Skin of body (tissue), 3 donors: ENCODE measurements at places on chromosomes 7 and 10. TPM values are rescaled to one million over a fixed set of nuclear protein-coding genes. Genes with fewer than 3 reads are reported as not detected.

DNA sequence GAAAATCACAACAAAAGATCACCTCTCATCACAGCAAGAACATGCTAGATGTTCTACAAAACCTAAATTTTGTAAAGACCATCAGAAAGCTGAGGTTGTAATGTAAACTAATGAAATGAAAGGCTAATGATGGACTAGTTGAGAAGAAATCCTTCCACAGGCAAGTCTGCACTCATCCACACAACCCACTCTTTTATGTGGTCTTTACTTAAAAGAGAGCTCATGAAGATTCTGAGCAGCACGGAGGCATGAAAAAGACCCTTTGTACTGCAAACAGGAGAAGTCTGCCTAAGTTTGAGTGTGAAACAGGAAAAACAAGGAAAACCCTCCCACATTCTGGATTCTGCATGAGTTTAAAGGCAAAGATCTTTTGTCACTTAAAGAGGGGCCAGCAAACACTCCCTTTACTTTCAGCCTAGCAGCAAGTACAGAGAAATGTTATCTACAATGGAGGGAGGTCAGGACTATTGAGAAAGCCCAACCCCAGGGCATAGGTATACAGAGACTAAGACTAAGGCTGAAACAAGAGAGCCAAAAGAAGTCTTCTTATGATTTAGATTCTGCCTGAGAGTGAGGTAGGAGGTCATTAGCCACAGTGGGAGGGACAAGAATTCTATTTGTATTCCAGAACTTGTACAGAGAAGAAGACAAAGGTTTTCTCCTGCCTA is 521.2 kb upstream of the TEX47 start:
- DNase-seq: no peak

DNA sequence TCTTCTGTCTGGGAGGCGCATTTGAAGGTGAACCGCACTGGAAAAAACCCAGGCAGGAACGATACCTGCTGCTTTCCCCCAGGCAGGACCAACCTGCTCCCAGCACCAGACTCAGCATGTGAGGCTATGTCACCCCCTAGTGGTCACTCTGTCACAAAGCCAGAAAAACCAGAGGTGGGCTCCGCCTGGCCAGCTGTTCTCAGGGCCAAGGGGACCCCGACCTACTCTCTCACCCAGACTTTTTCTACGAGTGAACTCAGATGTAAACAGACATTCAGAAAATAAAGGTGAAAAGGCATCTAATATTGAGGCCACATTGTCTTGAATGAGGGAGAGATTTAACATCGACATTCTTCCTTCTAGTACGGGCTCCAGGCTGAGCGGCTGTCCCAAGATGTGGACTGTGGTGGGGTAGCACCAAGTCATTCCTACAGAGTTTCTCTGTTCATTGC is 117.3 kb downstream of the PRKAG2 start:
- peak; percentile 40 for DNase-seq

DNA sequence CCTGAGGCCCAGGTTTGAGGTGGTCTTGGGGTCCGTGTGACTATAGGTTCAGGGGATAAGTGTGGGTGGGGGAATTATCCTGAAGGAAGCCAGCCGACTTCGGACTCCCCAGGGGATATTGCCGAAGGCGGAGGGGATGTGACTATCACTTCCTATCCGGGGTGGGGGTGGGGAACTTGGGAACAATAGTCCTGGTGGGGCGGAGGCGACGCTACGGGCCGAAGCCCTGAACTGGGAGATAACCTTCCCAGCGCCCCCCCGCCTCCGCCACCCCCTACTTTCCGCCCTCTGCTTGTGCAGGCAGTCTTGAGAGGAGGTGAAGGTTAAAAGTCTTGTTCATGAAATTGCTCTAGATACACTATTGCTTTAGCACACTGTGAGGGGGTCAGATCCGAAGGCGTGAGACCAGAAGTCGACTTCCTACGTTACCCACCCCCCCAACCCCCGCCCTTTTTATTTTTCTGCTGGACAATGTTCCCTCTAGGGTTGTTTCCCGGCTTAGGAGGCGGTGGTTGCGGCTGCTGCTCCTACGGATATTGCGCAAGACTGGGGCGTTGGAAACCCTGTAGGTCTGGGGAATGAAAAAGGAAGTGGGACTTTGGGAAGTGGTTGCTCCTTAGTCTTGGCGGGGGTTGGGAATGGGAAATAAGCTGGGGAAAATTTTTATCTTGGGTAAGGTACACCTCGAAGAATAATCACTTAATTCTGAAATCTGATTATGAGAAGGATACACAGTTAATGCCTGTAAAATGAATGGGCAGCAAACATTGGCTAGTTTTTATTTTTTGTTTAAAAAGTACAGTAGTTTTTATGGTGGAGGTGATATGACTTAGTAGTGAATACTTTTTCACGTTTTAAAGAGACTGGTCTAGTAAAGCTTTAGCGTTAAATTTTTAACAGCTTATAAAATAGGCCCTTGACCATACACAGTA is 1.5 kb downstream of the PTPN12 start:
- DNase-seq: peak; percentile 82

GRCh38 chr10:99750641-99751040 is 18.6 kb downstream of the CUTC start:
- no peak for DNase-seq

DNA sequence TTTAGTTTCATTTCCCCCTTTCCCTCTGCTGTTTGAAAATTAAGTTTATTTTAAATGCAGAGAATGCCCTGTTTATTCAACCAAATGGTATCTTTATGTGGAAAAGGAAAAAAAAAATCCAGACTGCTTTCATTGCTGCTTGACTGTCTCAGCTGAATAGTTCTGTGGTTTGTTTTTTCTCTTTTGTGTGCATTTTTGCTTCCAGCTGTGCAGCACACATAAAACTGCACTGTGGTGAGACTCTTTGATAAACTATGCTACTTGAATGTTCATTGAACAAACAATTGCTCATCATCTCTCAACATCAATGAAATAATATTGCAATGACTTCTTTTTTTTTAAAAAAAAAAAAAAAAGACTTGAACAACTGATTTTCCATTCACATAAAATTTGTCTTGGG is 78.6 kb upstream of the GLI3 start:
- peak; percentile 54 for DNase-seq

DNA sequence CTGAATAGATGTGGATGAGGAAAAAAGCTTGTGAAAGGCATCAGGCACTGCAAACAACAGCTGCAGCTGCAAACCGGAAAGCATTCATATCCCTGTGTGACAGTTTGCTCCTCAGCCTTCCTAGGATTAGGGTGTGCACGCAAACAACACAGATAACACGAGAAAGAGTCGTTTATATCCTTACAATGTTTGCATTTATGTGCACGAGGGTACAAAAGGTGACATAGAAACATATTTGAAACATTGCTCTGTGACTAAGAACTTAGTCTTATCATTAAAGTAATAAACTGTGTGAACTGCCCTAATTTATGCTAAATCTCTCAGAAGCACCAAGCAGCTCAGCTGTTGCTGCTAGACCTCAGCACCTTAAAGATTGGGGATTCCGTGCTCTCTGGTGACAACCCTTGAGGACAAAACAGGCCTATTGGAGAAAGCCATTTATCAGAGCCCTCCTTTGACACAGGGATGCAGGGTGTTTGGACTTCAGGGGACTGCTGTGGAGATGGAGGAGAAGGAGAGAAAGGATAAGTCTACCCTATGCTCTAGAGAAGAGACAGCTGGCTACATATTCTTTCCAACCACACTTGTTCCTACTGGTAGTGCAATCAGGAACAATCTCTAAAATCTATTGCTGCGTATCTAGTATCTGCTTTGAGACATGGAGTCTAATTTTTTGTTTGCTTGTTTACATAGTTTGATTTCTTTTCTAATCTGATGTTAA is 176.2 kb downstream of the GNAT3 start:
- DNase-seq: peak; percentile 18

- DNase-seq: peak; percentile 18
These were observed 33.1 kb upstream of the ARMC3 start for GRCh38 chr10:22894714-22895113.

DNA sequence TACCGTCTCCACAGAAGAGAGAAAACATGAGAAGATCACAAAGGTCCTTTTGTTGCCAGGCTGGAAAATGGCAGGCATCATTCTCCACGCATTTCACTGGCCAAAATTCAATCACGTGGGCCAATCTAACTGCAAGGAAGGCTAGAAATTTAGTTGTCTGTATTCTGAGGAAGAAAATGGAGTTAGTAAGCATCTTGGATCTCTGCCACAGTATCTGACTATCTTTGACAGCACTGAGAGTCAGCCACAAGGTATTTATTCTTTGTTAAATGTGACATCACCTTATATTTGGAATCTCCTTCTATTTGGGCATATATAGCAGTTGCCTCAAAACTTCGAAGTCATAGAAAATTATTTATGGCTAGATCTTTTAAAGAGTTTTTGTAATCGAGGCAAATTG is 213.9 kb downstream of the NSUN6 start:
- no peak for DNase-seq

Gene TAS2R5
- 2.8 TPM for total RNA-seq

DNA sequence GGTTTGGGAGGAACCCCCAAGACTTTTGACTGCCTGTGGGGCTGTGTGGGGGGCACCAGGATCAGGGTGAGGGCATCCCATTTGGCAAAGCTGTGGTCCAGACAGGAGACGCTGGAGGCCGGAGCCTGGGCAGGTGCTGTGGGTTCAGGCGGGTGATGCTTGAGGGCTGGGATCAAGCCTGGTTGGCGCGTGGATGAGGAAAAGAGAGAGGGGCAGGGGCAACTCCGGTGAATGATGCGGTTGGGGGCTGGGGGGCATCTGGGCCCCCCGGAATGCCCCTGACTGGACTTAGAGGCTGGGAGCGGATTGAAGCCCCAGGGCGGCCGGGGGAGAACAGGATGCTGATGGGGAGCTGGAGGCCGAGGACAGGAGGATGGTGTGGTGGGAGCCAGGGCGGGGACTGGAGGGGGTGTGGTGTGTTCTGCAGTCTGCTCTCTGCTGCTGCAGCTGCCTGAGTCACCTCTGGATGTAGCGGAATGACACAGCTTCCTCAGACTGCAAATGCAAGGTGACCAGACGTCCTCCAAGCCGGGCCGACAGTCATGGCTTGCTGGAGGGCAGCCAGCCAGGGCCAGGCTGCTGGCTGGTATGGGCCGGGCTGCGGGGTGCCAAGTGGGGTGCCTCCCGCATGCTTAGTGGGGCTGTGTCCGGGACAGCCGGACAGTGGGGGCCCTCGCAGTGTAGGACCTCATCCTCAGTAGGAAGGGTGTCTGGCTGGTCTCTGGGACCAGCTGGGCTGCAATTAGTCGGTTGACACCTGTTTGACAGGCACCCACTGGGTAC is 3.2 kb downstream of the MAFK start:
- DNase-seq: no peak

- no peak for DNase-seq
These were observed 143.2 kb upstream of the C7orf33 start for GRCh38 chr7:148447221-148447849.

Gene NCOA4
- 291 TPM for total RNA-seq

DNA sequence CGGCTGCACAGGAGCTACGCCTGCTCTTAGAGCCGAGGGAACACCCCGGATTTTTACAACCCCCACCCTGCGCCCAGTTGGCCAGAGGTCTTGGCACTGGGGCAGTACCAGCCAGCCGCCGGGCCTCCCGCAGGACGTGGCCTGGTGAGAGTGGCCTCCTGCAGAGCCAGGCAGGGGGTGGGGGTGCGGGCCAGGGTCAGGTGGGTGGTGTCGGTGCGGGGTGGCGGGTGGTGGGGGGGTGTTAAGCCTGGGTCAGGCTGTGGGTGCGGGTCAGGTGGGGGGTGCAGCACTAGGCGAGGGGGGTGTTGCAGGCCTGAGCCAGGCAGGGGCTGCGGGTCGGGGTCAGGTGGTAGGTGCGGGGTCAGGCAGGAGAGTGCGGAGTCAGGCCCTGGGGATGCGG is 647 bp downstream of the ECHS1 start:
- DNase-seq: no peak

Gene MRC1
- total RNA-seq: 35.5 TPM

Gene IFIT1B
- 4.9 TPM for total RNA-seq

DNA sequence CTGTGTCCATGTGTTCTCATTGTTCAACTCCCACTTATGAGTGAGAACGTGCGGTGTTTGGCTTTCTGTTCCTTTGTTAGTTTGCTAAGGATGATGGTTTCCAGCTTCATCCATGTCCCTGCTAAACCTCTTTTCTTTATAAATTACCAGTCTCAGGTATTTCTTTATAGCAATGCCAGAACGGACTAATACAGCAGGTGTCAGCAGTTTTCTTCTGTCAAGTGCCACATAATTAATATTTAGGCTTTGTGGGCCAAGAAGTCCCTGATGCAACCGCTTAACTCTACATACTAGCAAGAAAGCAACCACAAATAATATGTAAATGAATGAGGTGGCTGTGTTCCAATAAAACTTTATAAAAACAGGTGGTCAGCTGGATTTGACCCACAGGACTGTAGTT is 26.3 kb upstream of the C1QL3 start:
- DNase-seq: no peak

Gene CYP2C19
- total RNA-seq: 0.69 TPM

Gene VKORC1L1
- 20.4 TPM for total RNA-seq

- DNase-seq: no peak
These were observed 33.6 kb downstream of the SUFU start for GRCh38 chr10:102537367-102537766.

Gene LIPM
- 17.1 TPM for total RNA-seq

DNA sequence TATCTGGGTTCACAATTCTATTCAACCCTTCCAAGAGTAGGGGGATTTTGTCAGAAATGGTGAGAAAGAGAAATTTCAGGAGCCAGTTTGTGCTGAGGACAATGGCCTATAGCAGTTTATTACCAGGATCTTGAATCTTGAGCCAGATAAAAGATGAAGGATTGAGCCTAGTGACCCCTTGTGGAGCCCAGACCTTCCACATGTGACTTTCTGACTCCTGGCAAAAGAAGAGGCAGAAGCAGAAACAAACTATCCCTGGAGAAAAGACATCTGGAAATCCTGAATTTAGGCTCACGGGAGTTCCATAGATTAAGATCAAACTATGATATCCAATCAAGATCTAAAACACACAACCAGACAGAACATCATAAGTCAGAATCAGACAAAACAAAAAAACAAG is 60.9 kb upstream of the CHRM2 start:
- no peak for DNase-seq

GRCh38 chr10:75197906-75198305 is 12.7 kb upstream of the VDAC2 start:
- no peak for DNase-seq

Gene ENTPD7
- 16.6 TPM for total RNA-seq

Gene PRSS37
- total RNA-seq: not detected

GRCh38 chr10:52215745-52216361 is 98.2 kb upstream of the DKK1 start:
- peak; percentile 70 for DNase-seq

DNA sequence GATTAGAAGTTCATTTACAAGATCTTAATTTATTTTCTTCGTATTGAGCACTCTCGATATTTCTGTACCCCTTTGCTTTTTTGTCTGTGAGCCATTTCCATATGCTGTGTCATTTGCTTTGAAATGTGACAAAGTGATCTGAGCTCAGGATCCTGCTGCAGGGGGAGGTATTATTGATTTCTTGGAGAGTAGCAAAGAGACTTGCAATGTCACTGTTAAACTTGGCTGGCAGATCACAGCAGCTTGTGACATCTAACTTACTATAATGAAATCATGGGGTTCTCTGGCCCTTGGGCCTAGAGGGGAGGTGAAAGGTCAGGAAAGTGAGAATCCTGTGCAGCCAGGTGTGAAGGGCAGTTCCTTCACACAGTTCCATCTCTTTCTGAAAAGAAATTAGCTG is 923.4 kb downstream of the REEP3 start:
- DNase-seq: no peak
